Stimulated activated CD8-positive, alpha-beta memory T cell treated with anti-CD3 and anti-CD28 coated beads, Interleukin-7, amount 100 ng/mL, for 4 hours (primary cell): ENCODE measurements at places on chromosomes 16 and 17.
A peak's percentile ranks its signal among the peaks of the same experiment; 100 is the strongest.

DNA sequence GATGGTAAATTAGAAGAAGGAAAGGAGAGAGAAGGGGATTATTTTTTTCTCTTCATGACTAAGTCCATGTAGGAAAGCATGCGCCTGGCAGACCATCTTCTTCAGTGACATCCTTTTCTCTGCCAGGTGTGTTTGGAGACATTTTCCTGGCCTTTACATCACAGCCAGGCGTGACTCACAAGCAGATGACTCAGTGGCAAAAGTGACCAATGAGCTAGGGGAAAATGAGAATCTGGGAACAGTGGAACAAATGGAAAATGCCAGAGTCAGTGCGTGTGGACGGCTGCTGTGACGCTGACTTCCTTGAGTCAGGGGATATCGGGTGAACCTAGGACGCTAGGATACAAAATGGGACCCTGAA lies 9.4 kb downstream of the KIAA0513 start:
- no peak for DNase-seq

DNA sequence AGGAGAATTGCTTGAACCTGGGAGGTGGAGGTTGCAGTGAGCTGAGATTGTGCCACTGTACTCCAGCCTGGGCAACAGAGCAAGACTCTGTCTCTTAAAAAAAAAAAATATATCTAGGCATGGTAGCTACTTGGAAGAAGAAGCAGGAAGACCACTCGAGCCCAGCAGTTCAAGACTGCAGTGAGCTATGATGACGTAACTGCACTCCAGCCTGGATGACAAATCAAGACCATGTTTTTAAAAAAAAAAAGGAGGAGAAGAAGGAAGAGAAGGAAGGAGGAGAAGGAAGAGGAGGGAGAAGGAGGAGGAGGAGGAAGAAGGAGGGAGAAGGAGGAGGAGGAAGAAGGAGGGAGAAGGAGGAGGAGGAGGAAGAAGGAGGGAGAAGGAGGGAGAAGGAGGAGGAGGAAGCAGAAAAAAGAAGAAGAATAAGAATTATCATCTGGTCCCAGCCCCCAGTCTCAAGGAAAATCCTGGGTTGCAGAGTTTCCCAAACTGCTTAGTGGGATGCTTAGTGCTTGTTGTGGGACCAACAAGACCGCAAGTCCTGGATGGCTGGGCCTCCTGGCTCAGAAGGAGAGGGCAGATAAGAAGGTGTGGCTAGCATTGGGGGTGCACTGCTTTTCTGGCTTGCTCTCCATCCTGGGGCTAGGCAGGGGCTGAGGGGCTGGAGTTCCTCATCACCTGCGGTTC lies 3.7 kb upstream of the DRC7 start:
- DNase-seq, result no peak

GRCh38 chr17:10337976-10338375 lies 34.8 kb downstream of the MYH13 start:
- no peak for DNase-seq

DNA sequence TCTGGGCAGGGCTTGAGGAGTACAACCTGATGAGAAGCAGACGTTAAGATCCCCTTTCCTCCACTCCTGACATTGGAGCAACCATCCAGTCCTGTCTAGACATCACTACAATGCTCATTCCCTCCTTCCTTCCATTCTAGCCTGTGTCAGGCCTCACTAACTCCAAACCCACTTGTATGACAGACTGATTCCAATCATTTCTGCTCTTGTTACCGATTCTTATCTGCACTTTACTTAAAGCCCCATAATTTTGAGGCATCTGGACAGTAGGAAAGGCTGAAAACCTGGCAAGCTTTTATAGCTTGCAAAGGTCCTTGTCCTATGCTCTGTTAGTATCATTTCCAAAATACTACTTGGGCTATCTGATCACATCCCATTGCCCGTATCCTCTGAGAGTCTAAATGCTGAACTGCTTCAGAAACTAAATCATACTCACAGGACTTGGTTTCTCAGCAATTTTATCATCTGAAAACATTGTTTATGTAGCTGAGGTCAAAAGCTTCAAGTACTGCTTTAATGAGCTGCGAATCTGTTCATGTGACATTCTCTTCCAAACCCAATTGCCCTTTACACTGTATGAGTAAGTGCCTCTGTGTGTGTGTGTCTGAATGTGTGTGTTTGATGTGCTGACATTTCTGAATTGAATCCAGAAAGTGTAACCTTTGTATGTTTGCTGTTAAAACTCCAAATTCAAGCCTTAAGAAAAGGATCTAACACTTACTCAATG lies 57.2 kb upstream of the CACNG3 start:
- no peak for DNase-seq

- DNase-seq, result no peak
These were observed 26.2 kb downstream of the CHD9 start for GRCh38 chr16:53081032-53081424.

- DNase-seq, result no peak
These were observed 16.2 kb downstream of the MLYCD start for GRCh38 chr16:83915081-83915480.

DNA sequence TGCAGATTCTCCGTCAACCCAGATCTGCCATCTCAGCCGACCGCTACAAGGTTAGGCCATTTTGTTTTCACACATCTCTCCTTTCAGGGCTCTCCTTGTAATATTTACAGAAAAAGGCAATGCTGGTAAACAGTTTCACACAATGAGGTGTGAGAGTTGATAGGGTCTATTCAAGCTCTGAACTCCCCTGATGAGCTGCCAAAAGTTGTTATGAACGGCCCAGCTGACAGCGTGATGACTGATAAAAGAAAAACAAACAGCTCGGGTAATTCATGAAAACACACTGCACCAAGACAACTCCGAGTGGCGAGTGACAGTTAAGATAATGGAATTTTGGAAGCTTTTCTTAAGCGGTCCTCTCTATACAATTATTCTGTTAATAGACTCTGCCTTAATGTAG lies 68.1 kb upstream of the IRX5 start:
- DNase-seq, result no peak

DNA sequence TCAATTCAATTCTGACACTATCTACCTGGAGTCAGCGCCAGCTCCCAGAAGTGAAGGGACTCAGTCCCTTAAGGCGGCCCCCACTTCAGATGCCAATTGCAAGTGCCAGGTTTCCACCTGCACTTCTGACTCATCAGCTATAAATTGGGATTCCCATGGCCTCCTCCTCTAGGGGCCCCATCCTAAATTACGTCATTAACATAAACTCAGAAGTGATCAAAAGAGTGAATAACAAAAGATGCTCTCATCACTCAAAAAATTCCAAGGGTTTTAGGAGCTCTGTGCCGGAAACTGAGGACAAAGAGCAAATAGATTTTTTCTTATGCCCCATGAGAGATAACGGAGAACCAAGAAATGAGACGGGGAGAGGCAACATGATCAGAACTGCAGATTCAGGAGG lies 148.6 kb upstream of the IRX6 start:
- DNase-seq, result no peak

- no peak for DNase-seq
These were observed 308.3 kb downstream of the FOXL1 start for GRCh38 chr16:86886651-86887050.

GRCh38 chr16:50224286-50224685 lies 42.1 kb upstream of the ADCY7 start:
- no peak for DNase-seq

- DNase-seq, result peak; percentile 17
These were observed 7.5 kb upstream of the C16orf95 start for GRCh38 chr16:87324411-87325275.

DNA sequence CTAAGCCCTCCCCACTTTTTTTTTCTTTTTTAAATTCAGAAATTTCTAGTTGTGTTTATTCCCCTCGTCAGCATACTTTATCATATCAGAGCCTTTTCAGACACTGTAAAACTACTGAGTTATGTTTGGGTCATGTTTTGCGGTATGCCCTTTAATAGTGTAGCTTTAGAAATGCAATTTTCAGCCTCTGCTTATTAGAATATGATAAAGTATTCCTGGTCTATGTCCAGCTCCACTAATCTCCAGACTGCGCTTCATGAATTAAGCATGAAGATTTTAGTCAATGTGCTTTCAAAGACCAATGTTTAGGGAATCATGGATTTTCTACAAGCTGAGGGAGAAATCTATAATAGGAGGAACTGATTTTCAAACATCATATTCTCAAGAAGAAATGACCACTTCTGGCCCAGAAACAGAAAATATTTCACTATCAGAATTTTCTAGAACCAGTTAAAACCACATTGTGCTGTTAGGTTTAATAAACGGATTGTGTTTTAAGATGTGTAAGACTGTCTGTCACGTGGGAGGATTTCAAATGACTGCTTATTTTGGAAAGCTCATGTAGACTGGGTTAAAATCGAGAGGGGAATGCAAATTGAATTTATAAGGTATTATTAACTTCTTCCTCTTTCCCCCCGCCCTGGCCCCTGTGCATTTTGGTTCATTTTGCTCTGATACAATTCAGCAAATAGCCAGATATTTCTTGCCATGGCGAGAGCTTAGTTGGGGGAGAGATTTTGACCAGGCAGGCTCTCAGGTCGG lies 498.5 kb downstream of the WWOX start:
- DNase-seq, result no peak

- DNase-seq, result no peak
These were observed 706 bp downstream of the HLF start for GRCh38 chr17:55265311-55266021.
